Pancreas (tissue), 10 donors: ENCODE measurements at places on chromosomes 16 and 17. TPM values are rescaled to one million over a fixed set of nuclear protein-coding genes. Genes with fewer than 3 reads are reported as not detected.
A peak's percentile ranks its signal among the peaks of the same experiment; 100 is the strongest.

GRCh38 chr16:48824271-48824670, 214.3 kb upstream of the N4BP1 start:
- no peaks in the 10 kb centered on the region for H3K36me3 ChIP-seq
- no peak for DNase-seq
- no peaks in the 10 kb centered on the region for H3K4me1 ChIP-seq
- H3K27me3 ChIP-seq = no peaks in the 10 kb centered on the region

- no peak overlapping the region for H3K4me3 ChIP-seq
- H3K4me1 ChIP-seq = no peaks in the 10 kb centered on the region
- DNase-seq = no peak
- no peaks in the 10 kb centered on the region for H3K36me3 ChIP-seq
- no peak overlapping the region for H3K27ac ChIP-seq
- H3K27me3 ChIP-seq = no peaks in the 10 kb centered on the region
These were observed 19.8 kb upstream of the MARCHF10 start for GRCh38 chr17:62827746-62828485.

DNA sequence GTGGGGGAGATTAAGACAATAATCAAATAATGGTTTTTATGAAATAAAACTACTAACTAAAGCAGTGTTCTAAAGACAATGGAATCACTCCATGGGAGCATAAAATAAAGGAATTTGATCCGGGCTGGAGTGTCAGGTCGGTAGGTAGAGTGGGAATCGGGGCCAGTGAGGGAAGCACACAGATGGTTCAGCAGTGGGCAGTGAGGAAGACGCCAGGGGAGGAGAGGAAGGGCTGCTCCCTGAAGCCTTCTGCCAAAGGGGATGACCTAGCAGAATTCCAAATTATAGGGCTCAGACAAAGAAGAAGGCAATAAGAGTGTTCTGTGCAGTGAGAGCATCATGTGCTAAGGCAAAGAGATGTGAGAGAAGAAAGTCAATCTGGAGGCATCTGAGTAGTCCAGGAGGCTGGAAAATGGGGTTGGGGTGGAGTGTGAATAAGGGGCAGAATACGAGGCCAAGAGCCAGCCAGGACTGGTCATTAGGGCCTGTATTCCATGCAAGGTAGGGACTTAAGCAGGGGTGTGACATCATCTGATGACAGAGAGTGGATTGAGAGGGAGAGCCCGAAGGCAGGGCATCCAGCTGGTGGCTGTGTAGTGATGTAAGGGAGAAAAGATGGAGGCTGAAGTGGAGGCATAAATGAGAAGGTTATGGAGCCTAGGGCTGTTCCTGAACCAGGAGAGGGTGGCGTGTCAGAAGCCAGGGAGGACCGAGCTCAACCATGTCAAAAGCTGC, 137.6 kb downstream of the COPRS start:
- no peaks in the 10 kb centered on the region for H3K27me3 ChIP-seq
- H3K36me3 ChIP-seq = no peaks in the 10 kb centered on the region
- no peak for DNase-seq
- no peak overlapping the region for H3K27ac ChIP-seq
- H3K4me1 ChIP-seq = peaks cover 2% of the 10 kb centered on the region
- no peak overlapping the region for H3K4me3 ChIP-seq

DNA sequence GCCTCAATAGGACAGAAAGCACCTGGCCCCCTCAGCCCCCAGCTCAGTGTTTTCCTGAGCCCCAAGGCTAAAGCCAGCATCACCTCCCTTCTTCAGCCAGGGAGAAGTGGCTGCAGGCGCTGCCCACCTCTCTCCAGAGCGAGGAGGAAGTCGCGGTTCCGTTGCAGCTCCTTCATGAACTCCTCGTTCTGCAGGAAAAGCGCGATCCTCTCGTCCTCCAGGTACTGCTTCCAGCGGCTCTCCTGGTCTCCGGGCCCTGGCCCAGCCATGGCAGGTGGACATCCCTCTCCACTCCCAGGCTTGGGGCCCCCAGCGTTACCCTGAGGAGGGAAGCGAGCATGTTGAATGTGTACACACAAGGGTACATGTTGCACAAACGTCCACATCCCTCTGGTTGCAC, 22.7 kb upstream of the MRPS23 start:
- H3K4me3 ChIP-seq = no peak overlapping the region
- no peak overlapping the region for H3K27ac ChIP-seq
- H3K36me3 ChIP-seq = no peaks in the 10 kb centered on the region
- DNase-seq = peak; percentile 22

GRCh38 chr17:48483471-48484131, 47.2 kb downstream of the HOXB1 start:
- H3K4me1 ChIP-seq = no peaks in the 10 kb centered on the region
- no peaks in the 10 kb centered on the region for H3K36me3 ChIP-seq
- peak; percentile 21 for DNase-seq

- H3K4me1 ChIP-seq = no peaks in the 10 kb centered on the region
- H3K36me3 ChIP-seq = no peaks in the 10 kb centered on the region
- no peak overlapping the region for H3K4me3 ChIP-seq
- H3K27me3 ChIP-seq = no peaks in the 10 kb centered on the region
These were observed 137.7 kb downstream of the KATNIP start for GRCh38 chr16:27687605-27688004.

DNA sequence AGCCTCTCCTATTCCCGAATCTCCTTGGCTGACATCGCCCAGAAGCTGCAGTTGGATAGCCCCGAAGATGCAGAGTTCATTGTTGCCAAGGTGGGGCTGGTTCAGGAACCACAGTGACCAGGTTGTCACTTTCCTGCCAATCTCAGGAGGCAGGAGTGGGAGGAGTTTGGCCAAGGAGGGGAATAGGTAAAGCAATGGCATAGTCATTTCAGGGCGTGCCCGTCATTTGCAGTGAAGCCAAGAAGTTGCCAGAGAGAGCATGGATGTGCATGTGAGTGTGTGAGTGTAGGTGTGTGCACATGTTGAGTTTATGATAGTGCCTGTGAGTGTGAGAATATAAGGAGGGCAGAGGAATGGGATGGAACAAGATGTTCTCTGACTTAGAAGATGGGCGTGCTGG, 14.8 kb downstream of the PSMD3 start:
- H3K36me3 ChIP-seq = no peaks in the 10 kb centered on the region
- no peak overlapping the region for H3K27ac ChIP-seq
- H3K27me3 ChIP-seq = no peaks in the 10 kb centered on the region
- no peak overlapping the region for H3K4me3 ChIP-seq

GRCh38 chr16:57630407-57630797, 2.0 kb downstream of the ADGRG1 start:
- H3K27ac ChIP-seq = no peak overlapping the region
- no peaks in the 10 kb centered on the region for H3K27me3 ChIP-seq
- H3K36me3 ChIP-seq = no peaks in the 10 kb centered on the region
- no peak overlapping the region for H3K4me3 ChIP-seq

DNA sequence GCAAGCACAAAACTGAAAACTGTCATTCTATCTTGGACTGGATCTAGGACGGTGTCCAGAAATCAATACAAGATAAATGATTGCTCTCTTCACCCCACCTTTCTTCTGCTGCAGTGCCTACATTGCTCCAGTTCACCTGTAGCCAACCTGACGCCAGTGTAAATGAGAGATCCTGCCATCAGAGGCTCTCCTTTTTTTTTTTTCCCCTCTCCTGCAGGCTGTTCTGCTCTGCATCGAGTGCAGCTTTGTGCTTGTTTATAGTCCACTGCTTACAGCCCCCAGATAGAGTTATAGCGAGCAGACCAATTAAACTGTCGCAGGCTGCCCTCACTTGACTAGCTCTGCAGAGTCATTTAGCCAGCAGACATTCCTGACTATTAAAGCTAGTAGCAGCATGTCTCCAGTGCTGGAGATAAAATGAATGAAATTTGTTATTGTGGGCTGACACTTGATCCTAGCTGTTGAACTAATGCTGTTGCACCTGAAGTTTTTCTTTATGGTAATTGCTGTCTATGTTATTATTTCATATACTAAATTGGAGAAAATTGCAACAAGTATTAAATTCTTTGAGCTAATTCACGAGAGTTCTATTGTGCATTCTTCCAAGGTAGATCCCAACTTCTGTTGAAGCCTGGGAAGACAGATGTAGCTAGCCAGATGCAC, 257.1 kb downstream of the FTO start:
- no peak overlapping the region for H3K4me3 ChIP-seq
- H3K27me3 ChIP-seq = no peaks in the 10 kb centered on the region
- H3K36me3 ChIP-seq = no peaks in the 10 kb centered on the region
- H3K27ac ChIP-seq = no peak overlapping the region

DNA sequence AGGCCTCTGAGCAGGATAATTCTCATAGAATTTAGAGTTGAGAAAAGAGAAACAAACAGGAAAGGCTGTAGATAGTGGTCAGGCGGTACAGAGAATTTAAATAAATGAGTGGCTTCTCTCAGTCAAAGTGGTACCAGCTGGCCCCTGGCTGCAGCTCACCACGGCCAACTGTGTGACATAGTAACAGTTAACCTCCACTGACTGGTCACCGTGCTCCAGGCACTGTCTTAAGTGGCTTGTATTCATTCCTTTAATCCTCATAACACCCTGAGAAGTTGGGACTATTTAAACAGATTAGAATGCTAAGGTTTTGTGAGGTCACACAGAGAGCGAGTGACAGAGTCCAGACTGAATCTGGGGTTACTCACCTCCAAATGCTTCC, 108.9 kb downstream of the GNAO1 start:
- no peaks in the 10 kb centered on the region for H3K36me3 ChIP-seq
- no peaks in the 10 kb centered on the region for H3K27me3 ChIP-seq
- H3K4me1 ChIP-seq = no peaks in the 10 kb centered on the region
- no peak for DNase-seq
- H3K4me3 ChIP-seq = no peak overlapping the region

DNA sequence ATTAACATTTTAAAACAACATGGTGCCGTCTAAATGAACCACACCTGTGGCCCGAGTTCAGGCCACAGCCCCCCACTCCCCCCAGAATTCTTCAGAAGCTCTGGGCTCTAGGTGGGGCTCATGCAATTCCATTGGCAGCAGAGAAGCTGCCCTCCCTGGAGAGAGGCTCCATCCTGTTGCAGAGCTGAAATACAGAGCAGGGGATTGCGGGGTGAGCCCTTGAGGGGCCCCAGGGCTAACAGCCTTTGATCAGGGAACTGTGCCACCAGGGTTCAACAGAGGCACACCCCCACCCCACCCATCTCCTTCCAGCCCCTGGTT, 69.3 kb downstream of the ABR start:
- no peak overlapping the region for H3K27ac ChIP-seq
- no peak for DNase-seq
- H3K36me3 ChIP-seq = no peaks in the 10 kb centered on the region
- H3K4me3 ChIP-seq = no peak overlapping the region

- H3K4me3 ChIP-seq = peak within 1 kb of the TSS; percentile 26
- H3K4me1 ChIP-seq = peaks cover 15% of the 10 kb centered on the region
- no peaks in the 10 kb centered on the region for H3K36me3 ChIP-seq
- no peak for DNase-seq
- peaks cover 71% of the 10 kb centered on the region for H3K27me3 ChIP-seq
These were observed at the start of gene HOXB9 for GRCh38 chr17:48626245-48627117. HOXB9 (minus strand) TSS chr17:48626358; CDS start chr17:48626269, 89 bp downstream.

DNA sequence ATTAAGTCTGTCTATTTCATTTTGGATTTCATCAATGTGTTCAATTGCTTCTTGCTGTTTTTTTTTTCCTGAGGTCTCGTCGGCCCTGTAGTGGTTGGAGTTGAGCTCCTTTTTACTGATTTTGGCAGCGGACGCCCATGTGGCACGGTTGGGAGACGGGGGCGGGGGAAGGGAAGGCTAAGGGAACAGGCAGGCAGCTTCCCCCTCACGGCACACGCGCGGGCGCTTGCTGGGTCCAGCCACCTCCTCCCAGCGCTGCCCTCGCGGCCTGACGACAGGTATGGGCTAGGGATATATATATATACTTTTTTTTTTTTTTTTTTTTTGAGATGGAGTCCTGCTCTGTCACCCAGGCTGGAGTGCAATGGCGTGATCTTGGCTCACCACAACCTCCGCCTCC, 11.4 kb downstream of the HSF5 start:
- H3K4me3 ChIP-seq = no peak overlapping the region
- no peak for DNase-seq
- no peaks in the 10 kb centered on the region for H3K27me3 ChIP-seq
- no peaks in the 10 kb centered on the region for H3K4me1 ChIP-seq

DNA sequence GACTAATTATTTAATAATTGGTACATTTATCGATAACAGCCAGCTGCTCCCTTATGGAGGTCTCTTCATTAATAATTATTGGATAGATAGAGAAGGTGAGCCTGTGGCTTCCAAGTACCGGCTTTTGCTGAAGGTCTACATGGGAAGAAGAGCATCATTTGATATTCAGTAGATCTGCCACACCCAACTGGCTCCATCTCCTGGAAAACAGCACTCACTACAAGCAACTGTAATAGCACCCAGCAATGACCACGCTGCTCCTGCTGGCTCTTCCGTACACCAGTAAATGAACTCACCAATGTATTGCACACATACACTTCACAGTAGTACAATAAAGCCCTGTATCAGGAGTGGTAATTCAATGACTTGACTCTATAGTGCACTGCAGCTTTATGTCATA, 19.5 kb downstream of the MARVELD3 start:
- DNase-seq = peak; percentile 32
- no peaks in the 10 kb centered on the region for H3K36me3 ChIP-seq
- H3K27me3 ChIP-seq = no peaks in the 10 kb centered on the region
- no peak overlapping the region for H3K27ac ChIP-seq
- no peak overlapping the region for H3K4me3 ChIP-seq
- H3K4me1 ChIP-seq = no peaks in the 10 kb centered on the region

DNA sequence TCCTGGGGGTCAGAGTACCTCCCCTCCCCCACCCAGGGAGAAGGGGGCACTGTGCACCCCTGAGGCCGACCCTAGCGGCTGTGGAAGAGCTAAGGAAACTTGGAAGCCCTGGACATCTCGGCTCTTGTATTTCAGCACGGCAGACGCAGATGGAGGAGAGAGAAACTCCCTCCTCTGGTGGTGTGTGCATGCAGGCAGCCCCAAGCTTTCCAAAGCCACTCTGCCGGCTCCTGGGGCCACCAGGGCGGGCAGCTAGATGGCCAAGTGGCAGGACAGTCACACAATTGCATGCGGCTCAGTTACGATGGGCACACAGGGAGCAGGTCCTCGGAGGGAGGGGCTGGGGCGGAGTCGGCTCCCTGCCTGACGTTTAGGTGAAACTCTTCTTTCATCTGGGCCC, 195.5 kb downstream of the RBFOX3 start:
- H3K4me3 ChIP-seq = no peak overlapping the region
- H3K36me3 ChIP-seq = no peaks in the 10 kb centered on the region
- no peak for DNase-seq
- H3K27ac ChIP-seq = no peak overlapping the region

GRCh38 chr16:88999457-89000206, 22.6 kb upstream of the CBFA2T3 start:
- no peak overlapping the region for H3K27ac ChIP-seq
- H3K4me1 ChIP-seq = no peaks in the 10 kb centered on the region
- no peaks in the 10 kb centered on the region for H3K36me3 ChIP-seq
- no peak overlapping the region for H3K4me3 ChIP-seq
- no peak for DNase-seq

GRCh38 chr17:47816947-47817346, 4.6 kb downstream of the OSBPL7 start:
- peaks cover 14% of the 10 kb centered on the region for H3K36me3 ChIP-seq
- peaks cover 1% of the 10 kb centered on the region for H3K4me1 ChIP-seq
- H3K27me3 ChIP-seq = no peaks in the 10 kb centered on the region
- no peak overlapping the region for H3K27ac ChIP-seq

Gene SDR42E1
- 2.5 TPM for polyA plus RNA-seq

Gene PRSS27
- polyA plus RNA-seq = 2.0 TPM

Gene KRTAP4-1
- not detected for polyA plus RNA-seq

Gene SLC16A5
- polyA plus RNA-seq = 8.8 TPM

Gene C17orf107
- 2.7 TPM for polyA plus RNA-seq
